ENCODE measurements at places on chromosomes 1 and 21.
A peak's percentile ranks its signal among the peaks of the same experiment; 100 is the strongest.

GRCh38 chr21:41403966-41404365 is 22.1 kb upstream of the MX1 start:
- DNase-seq: no peak

DNA sequence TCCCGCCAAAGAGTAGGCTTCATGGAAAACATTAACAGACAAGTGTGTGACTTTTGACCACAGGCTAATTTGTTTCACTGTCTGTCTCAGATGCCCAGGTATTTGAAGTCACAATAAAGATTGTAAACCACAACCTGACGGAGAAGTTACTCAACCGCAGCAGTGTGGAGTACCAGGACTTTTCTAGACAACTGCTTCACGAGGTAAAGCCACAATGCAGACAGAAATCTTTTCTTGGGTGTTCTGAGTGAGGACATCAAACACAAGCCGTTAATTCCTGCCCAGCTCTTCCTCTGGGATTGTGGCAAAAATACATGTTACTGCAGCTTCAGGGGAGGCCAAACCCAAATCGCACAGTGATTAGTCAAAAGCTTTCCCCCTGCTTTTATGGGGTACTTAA is 31.0 kb downstream of the UMODL1 start:
- no peak for DNase-seq

DNA sequence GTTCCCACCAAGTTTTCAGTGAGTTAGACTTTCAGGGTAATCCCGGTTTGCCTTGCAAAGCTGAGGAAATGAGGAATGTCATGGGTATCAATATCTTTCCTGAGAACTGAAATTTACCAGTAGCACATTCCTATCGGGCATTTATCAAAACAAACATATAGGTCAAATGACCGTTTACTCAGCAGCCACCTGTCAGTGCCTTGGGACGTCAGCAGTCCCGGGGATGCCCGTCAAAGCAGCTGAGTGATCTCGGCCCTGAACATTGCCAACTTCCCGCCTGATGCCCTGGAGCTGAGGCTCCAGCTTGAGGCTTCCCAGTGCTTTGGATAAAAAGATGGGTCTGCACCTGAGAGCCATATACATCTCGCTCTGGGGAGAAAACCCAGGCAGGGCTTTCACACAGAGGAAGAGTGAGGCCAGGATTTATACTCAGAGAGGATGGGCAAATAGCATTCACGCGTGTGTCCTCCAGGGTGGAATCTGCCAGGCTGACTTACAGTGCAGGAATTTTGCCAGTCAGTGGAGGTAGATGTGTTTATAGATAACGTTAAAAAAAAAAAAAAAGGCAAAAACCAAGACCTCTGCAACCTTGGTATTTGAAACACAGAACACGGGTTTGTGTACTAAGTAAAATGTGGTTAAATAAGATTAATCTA is 435.7 kb upstream of the VAMP3 start:
- peak; percentile 28 for DNase-seq

GRCh38 chr1:41404308-41404761 is 43.1 kb downstream of the FOXO6 start:
- DNase-seq: peak; percentile 55

DNA sequence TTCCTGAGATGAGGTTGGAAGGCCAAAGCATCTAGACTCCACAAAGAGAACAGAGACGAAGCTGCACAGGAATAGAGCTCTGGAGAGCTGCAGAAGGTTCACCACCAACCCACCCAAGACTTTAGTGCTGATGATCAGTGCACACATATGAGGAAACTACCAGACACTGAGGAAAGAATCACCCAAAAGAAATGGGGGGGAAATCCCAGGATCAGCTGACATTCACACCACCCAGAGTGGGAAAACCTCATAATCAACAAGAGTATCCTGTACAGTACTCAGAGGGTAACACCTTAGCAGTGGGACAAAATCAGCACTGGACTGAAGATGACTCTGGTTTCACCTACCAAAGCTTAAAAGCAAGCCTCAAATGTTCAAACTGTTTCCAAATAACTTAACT is 36.4 kb downstream of the DENND1B start:
- no peak for DNase-seq

DNA sequence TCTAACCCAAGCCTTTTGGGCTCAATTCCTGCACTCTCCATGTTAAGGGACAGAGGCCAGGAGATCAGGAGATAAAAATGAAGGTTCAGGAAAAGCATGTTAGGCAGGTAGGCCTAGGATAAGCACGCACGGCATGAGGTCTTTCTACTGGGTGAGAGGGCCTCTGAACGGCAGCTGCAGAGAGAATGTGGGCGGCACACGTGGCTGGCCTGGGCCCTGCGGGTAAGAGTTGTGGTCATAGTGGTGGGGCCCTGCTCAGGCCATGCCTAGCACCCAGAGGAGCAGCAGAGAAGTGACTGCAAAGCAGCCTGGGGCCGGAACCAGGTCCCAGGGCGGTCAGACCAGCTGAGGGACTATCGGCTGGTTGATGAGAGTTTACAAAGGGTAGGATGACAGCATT is 7.5 kb upstream of the FOXO6 start:
- DNase-seq: peak; percentile 72

- peak; percentile 99 for DNase-seq
These were observed at the start of gene PI4KB for GRCh38 chr1:151327223-151327902. Gene PI4KB (minus strand): TSS chr1:151327416. CDS start chr1:151316481, 10,935 bp downstream.

GRCh38 chr1:72434070-72434469 is 151.7 kb upstream of the NEGR1 start:
- no peak for DNase-seq

DNA sequence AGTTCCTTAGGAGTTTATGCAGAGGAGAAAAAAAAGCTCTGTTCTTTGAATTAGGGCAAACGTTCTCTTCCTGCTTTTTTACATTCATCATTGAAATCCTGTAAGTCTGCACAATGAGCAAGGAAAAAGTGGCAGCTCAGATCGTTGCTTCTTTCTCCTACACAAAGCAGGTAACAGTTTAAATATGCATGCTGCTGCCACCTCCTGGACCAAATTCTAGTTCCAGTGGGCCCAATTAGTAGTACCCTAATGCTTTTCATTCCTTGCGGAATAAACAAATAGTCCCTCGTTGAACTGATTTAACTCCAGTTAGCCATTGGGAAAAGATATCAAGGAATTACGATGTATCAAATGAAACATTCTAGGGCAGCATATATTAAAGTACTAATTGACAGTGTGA is 20.1 kb downstream of the YTHDF2 start:
- no peak for DNase-seq

DNA sequence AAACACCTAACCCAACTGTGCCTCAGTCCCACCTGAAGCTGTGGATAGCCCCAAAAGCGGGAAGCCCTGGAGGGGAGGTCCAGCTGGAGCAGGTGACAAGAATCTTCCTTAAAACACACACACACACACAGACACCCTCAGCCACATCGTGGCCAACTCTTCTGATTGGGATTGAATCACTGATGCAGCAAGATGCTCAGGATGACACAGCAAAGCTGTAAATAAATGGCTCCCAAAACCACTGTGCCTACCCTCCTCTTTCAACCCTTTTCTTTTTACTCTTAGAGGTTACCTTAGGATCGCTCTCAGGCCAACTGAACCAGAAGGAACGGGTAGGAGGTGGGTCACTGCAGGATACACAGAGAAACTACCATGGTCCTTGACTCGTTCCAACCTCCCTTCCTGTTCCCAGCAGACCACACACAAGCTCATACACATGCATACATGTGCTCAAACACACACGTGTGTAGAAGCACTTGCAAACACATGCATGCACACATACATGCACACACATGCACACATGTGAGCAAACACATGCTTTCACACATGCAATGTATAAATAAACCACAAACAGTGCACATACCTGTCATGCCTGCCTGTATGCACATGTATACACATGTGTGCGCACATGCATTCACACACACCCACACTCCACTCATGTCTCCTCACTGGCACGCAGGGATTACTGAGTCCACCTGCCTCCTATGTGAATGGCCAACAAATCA is 14.4 kb downstream of the CAPN9 start:
- DNase-seq: no peak

DNA sequence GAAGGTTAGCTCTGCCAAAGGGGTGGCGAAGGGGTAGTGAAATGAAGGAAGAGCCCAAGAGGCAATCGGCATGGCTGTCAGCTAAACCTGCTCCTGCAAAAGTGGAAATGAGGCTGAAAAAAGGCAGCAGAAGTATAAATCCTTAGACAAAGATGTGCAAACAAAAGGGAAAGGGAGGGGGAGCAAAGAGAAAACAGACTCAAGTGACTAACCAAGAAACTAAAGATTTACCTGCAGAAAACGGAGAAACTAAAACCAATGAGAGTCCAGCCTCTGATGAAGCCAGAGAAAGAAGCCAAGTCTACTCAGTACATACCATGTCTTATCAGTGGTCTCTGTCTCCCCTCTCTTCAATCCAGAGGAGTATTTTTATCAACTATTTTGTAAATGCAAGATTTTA is 25.4 kb downstream of the SCAF4 start:
- no peak for DNase-seq

- DNase-seq: no peak
These were observed 60.2 kb downstream of the FASLG start for GRCh38 chr1:172719066-172719627.

GRCh38 chr1:214864896-214865688 is 217.4 kb upstream of the KCNK2 start:
- peak; percentile 86 for DNase-seq

DNA sequence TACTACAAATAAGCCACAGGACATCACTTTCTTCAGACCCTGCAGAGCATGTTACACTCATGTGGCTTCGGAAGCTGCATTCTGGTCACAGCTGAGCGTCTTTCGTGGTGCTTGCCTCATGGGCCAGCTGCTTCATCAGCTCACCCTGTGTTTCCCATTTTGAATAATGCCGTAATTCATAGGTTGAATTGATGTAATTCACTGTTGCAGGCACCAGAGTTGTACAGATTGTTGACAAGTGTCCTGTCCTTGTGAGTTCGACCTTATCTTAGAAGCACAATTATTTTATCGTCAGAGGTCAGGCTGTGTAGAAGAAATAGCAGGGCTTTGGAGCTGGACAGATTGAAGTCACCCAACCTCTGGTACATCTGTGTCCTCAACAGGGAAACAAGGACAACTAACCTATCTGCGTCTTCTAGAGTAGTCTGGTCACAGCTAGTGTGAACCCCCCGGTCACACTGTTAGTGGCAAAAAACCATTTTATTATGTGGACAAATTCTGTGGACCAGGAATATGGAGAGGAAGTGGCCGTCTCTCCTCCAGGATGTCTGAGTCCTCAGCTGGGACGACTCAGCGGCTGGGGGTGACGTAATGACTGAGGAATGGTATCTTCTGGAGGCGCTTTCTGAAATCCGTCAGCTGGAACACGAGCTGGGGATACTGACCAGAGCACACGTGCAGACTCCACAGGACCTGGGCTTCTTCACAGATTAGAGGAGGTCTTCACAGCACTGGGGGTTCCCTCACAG is 17.8 kb downstream of the PKNOX1 start:
- DNase-seq: peak; percentile 97

DNA sequence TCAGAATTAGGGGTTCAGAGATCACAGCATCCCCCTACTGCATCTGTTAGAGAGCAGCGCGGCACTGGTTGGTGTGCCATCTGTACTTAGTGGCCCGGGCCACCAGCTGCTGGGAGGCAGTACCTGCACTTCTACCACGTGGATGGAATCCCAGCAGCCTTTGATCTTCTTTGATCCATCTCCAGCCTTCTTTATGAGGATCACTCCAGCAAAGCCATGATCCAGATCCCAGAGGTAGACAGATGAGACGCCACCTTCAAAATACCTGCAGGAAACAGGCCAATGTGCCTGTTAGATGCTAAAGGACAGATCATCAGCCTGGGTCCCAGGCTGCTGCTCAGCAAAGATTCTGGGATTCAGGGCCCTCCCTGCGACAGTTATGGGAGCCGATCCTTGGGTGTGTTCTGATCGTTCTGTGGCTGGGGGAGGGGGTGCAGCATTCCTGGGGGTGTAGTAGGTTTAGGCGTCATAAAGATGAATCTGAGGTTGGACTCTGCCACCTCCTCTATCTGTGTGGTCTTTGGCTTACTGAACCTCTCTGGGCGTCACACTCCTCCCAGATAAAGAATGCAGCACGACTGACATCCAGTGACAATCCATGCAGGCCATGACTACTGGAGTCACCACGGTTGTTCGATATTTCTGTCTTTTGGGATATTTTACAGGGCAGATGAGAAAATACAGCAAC is 45.3 kb downstream of the SLC66A1 start:
- DNase-seq: no peak

GRCh38 chr1:21509351-21510112 is at the start of gene ALPL:
Gene ALPL (plus strand): TSS chr1:21509423. CDS start chr1:21554082, 44,659 bp downstream.
- DNase-seq: no peak

GRCh38 chr1:115677565-115677964 is 35.8 kb downstream of the VANGL1 start:
- no peak for DNase-seq

GRCh38 chr1:198179556-198179981 is 22.8 kb downstream of the NEK7 start:
- peak; percentile 46 for DNase-seq

Measured in EL (cell line).